ENCODE measurements at places on chromosomes 6 and 20.

- no peak for DNase-seq
Measured at GRCh38 chr6:32329141-32329540, 42.6 kb downstream of the TSBP1 start.

DNA sequence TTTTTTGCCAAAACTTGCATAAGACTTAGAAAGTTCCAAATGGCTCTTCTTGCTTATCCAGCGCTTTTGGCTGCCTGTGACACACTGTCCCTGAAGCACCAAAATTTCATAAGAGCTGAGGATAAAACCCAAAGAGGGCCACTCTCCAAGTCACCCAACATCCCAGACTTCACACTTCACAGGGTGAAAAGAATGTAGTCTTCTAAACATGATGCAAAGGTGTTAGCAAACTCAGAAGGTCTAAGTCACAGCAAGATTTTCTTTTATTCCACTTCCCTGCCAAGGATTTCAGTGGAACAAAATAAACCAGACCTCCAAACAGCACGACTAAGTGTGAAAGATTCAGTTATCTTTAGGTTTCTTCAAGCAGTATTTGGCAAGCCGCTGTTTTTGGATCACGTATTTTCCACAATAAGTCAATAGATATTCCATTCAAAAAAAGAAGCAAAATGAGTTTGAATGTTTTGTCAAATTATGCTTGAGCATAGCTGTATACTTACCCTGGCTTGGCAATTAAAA, 44.6 kb upstream of the CD93 start:
- peak; percentile 52 for DNase-seq

- no peak for DNase-seq
Measured at GRCh38 chr6:114712129-114712662, 369.4 kb upstream of the HS3ST5 start.

DNA sequence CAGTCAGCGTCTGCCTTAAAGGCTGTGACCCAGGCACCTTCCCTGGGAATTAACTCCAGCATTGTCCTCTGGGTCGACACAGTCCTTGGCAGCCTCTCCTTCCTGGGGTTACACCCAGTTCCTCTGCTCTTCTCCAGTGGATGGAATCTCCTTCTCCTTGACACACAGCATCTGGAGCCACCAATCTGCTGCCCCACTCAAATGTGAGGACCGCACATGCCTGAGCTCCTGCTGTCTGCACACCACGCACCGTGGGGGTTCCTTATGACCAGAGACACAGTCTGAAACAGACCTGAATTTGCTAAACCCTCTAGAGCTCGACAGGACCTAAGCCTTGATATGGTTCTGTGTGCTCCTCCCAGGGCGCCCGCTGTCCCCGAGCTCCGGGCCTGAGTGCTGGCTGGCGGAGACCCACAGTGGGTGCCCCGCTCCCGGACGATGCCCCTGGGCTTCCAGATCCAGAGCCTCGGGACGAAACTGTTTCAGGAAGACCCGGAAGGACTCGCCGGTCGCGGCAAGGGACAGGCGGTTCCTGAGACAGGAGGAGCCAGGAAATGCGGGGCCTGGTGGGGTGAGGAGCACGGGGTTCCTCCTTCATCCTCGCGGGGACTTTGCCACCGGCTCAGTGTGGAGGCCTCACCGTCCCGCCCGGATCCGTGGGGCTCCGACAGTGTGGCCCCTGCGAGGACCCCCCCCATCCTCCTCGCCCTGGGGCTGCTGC, 2.5 kb upstream of the RAET1G start:
- DNase-seq: no peak

GRCh38 chr6:152600022-152600421, 37.1 kb downstream of the SYNE1 start:
- DNase-seq: no peak

- no peak for DNase-seq
Measured at GRCh38 chr6:108597572-108598304, 37.0 kb downstream of the FOXO3 start.

- no peak for DNase-seq
Measured at GRCh38 chr6:161001421-161001820, 9.9 kb downstream of the MAP3K4 start.

DNA sequence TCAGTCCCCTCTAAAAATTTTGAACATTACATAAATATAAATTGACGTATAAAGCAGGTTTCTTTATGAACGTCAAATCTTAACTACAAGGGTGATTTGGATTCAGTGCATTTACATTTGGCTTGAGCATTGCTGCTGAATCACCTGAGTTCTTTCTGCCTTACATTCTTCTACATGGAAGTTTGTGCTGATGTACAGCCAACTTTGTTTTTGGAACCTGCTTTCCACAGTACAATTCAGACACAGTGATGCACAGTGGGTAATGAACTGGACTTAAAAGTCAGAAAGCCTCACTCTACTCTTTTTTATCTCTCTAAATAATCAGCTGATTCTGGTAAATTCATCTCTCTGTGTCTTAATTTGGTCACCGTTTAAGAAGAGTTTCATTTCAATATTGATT, 47.6 kb downstream of the RCAN2 start:
- no peak for DNase-seq

DNA sequence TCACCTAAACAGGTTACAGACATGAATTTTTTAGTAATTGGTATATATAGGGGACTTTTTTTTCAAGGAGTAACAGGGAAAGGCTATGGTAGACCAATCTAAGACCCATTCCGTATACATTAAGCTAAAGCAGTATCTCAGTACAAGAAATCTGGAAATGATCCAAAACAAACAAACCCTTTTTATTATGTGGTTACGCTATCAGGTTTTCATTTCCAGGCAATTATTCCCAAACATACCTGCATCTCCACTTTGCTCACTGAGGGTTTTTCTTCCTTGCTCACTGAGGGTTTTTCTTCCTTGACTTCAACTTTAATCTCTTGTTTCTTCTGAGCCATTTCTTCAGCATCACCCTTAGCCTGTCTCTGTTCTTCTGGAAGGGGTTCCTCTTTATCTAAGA, 107.3 kb downstream of the EPB41L2 start:
- DNase-seq: no peak

- no peak for DNase-seq
Measured at GRCh38 chr6:90973188-90973587, 386.3 kb upstream of the MAP3K7 start.

Measured in gastrocnemius medialis (tissue), 4 donors.